ENCODE measurements at places on chromosomes 3 and 15.

- no peak for DNase-seq
Measured at GRCh38 chr15:33801954-33802353, 166.3 kb upstream of the CHRM5 start.

DNA sequence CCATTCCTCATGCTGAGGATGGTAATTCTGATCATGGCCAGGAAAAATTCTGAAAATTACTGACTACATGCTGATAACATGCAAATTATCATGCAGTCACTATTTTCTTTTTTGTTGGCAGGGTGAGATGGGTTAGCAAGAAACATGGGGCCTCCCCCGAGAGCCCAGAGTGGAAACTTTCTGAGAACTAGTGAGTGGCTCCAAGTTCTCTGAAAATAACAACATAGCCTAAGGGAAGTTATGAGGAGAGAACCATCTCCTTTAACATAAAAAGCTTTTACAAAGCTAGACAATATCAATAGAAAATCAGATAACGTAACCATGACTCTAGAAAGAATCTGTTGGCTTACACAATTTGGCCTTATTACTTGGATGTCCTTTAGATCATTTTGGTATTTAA, 254.2 kb downstream of the PLOD2 start:
- DNase-seq = no peak

DNA sequence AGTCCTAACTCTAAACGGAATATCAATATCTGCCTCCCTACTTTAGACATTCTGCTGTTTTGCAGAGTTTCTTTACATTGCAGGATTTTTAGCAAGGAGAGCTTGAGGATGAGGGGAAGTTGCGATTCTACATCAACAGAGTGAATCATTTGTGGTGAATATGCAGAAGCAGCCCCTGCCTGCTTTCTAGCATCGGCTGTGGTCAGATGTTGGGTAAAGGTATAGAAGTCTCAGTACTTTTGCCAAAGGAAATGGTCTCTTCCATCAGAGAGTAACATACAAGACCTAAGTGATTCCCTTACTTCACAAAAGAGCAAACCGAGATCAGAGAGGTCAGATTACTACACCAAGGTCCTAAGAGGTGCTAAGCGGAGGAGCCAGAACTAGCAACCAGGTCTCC, 15.2 kb downstream of the ST3GAL6 start:
- DNase-seq = no peak

DNA sequence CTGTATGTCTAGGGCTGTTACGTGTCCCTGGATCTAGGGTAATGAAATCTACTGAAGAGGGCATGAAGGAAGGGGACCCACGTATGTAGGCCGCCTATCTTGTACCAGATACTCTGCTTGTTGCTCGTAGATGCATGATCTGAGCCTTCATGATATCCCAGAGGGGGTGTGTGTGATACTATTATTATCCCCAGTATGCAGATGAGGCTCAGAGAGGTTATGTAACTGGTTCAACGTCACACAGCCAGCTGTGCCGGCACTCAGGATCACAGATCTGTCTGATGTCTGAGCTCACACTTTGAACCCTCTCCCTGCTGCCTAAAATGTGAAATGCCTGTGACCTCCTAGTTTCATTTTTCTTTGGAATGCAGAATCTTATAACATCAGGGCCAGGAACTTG, 36.2 kb upstream of the SEC13 start:
- DNase-seq = no peak

- DNase-seq = no peak
Measured at GRCh38 chr3:42814914-42815507, 5.8 kb downstream of the ACKR2 start.

DNA sequence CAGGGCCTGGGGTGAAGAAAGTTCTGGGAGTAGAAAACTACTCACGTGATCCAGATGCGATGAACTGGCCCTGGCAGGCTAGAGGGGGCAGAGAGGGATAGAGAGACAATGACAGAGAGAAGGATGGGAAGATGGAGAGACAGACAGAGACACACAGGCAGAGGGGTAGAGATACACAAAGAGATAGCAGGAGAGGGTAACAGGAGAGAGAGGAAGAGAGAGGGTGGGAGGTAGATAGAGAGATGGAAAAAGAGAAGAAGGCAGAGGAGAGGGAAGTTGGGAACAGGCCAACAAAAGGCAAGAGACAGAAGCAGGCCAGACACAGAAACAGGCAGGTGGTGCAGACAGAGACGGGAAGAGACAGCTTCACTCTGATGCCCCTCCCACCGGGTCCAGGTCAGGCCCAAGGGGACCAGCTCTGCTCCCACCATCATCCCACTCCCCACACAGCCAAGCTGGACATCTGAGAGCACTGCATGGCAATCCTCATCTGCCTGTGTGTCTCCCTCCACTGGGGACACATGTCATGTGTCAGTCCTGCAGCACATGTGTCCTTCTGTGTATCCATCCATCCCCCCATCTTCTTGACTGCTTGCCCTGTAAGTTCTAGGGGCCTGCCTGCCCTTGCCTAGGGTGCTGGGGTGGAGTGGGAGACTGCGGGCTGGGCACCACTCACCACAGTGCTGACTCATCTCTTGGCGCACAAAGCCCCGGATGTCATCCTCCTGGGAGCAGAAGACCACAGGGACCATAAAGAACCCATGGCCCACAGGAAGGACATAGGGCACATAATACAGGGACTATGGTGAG, 2.2 kb upstream of the UCN2 start:
- DNase-seq = no peak

DNA sequence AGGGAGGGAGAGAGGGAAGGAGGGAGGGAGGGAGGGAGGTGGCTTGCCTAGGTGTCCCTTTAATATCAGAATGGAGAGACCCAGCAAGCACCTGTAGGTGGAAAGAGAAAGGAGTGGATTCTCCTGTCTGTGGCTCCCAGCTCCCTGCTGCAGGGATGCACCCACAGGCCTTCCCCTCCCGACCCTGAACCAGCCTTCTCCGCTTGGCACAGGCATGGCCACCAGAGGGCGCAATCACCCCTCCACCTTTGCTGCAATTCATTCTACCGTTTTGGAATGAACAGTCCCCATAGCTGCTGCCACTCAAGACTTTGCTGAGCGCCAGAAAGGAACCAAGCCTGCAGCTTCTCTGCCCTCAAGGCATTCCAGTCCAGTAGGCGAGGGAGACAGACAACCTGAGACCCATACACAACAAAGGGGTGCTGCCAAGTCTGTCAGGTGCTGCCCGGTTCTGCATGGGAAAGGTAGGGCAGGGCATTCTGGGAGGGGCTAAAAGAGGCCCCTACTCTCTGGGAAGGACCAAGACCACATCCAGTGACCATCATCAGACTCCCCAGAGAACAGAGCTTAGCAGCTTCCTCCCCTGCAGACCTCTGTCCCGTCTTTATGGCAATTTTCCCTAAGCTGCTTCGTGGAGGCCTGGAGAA, 4.9 kb downstream of the TLR9 start:
- peak; percentile 90 for DNase-seq

DNA sequence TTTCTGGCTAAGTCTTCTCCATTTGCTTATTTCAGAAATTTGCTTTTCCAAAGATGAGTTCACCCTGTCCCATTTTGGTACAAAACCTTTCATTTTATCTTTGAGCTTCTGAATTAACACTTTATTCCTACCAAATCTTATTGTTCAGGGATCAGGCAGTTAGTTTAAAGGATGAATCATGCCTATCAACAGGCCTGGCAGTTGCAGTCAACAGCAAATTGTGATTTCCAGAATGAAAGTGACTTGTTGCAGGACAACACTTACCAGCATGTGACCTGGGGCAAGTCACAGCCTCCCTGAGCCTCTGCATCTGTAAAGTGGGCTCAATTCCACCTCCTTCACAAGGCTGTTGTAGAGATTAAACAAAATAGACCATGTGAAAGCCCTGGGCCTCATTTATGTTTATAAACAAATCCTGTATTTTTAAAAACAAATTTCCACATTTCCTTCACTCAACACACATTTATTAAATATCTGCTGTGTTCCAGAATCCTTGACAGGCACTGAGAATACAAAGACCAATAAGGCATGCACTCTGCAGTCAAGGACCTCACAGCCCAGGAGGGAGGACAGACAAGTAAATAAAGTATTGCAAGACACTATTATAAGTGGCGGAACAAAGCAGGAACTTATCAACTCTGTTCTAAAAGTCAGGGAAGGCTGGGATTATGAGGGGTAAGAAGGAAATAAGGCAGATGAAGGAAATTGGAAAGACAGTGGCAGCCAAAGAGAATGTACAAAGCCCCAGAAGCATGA, 359.1 kb upstream of the IL12A start:
- no peak for DNase-seq

DNA sequence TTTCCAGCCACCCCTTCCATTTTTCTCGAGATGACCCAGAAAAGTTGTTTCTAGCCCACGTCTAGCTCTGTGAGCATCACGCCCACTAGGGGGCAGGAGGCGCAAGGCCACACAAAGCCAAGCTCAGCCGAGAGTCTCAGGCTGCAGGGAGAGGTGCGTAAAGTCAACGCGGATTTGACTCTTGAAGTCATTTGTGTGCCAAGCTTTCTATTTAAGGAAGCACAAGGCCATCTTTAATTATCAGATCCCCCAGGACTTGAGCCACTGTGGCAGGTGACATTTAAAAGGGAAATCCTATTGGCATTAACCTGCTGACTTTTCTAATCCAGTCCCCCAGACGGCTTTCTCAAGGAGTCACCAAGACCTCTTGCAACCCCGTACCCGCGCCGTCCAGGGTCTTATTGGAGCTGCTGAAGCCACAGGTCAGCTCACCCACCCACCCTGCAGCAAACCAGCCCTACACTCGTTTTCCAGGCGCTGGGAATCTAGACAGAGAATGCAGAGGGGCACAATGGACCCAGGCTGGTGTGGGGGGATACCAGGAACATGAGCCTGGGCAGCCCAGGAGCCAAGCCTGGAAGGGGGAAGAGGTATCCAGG, 62.1 kb downstream of the CAPN7 start:
- peak; percentile 56 for DNase-seq

- no peak for DNase-seq
Measured at GRCh38 chr3:12904951-12905315, 63.6 kb upstream of the RPL32 start.

GRCh38 chr3:49030321-49030720, 1.1 kb upstream of the IMPDH2 start:
- no peak for DNase-seq

GRCh38 chr3:123424999-123425712, 23.7 kb downstream of the ADCY5 start:
- DNase-seq = no peak

GRCh38 chr15:38129531-38130204, 123.0 kb upstream of the SPRED1 start:
- DNase-seq = no peak

GRCh38 chr3:59189526-59189925, 139.7 kb upstream of the CFAP20DC start:
- no peak for DNase-seq

DNA sequence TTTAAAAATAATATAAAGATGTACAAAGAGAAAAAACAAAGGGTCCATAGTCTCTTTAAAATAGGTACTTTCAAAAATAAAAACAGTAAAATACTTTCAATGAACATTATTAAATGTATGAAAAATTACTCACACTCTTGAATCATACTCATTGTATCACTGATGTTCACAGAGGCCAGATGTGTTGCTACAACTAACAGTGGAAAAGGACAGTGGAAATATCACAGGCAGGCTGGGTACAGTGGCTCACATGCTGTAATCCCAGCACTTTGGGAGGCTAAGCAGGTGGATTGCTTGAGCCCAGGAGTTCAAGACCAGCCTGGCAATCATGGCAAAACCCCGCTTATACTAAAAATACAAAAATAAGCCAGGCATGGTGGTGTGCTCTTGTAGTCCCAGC, 26.8 kb downstream of the NPHP3 start:
- DNase-seq = no peak

- no peak for DNase-seq
Measured at GRCh38 chr15:68700455-68701123, 120.1 kb downstream of the ANP32A start.

GRCh38 chr15:98844261-98844660, 163.3 kb downstream of the PGPEP1L start:
- no peak for DNase-seq

GRCh38 chr3:17874636-17875035, 132.2 kb upstream of the TBC1D5 start:
- no peak for DNase-seq
